ENCODE measurements at places on chromosomes 1 and 21.

DNA sequence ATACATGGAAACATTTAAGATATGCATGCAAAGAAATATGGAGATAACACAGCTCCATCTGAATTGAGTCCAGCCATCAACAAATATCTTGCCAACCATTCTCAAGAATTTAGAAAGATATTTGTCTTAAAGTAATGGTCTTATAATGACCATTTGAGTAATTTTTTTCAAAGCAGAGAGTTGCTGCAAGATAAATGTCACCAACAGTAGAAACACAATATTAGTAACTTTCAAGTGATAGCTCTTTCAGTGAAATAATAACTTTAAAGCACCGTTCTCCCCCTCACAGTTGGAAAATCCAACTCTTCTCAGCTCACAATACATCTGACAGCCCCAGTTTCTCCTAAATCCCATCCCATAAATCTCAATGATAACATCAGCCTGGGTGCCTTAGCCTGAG lies 481.0 kb upstream of the ADAMTS5 start:
- DNase-seq, result no peak

DNA sequence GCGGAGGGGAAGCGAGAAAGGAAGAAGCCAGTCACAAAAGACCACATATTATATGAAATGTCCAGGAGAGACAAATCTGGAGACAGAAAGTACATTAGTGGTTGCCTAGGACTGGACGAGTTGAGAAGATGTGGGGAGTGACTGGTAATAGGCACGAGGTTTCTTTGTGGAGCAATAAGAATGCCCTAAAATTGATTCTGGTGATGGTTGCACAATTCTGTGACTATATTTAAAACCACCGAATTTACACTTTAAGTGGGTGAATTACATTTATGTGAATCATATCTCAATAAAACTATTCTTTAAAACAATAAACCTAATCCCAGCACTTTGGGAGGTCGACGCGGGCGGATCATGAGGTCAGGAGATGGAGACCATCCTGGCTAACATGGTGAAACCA lies 63.1 kb downstream of the ZNF281 start:
- no peak for DNase-seq

GRCh38 chr1:100614570-100614969 lies 76.6 kb downstream of the GPR88 start:
- no peak for DNase-seq

DNA sequence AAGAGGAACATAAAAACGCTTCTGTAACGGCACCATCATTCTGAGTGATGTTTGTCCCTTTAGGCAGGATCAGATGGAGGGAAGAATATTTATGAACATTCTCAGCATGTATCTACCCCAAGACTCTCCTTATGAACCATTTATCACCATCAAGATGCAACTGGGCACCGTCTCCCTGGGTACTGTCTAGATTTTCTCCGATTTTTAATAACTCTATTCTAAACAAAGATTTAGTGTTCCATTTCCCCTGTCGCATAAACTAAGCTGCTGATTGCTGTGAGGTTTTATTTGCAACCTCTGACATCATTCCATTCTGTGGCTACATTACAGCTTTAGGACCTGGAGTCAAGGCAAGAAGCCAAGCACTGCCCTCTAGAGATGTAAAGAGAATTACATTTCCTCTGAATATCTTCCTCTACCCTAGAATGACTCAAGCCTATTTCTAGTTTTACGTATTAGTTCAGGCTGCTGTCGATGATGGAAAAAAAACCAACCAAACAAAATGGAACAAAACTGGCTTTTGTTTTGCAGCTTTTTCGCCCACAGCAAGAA lies 130.1 kb upstream of the MAP1LC3C start:
- no peak for DNase-seq

GRCh38 chr1:200428482-200429205 lies 18.8 kb upstream of the ZNF281 start:
- no peak for DNase-seq

GRCh38 chr1:61956016-61956645 lies 213.9 kb downstream of the PATJ start:
- no peak for DNase-seq

DNA sequence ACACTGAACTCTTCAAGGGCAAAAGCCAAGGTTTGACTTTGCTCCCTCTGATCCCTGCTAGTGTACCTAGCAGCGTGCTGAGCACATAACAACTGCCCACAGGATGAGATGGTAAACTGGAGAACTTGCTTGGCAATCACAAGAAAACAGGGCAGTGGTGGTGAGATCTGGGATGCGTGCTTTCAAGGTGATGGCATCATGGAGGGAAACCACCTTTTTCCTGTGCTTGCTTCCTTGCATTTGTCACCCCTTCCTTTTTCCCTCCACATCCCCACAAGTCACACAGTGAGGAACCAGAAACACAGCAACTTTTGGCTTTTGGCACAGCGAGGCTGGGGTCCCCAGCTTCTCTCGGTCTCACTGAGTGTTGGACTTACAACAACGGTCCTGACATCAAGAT lies 31.4 kb upstream of the BECN2 start:
- no peak for DNase-seq

GRCh38 chr1:22658385-22659163 lies 5.5 kb downstream of the C1QB start:
- DNase-seq, result no peak

- peak; percentile 43 for DNase-seq
These were observed 2.7 kb downstream of the TMEM200B start for GRCh38 chr1:29120947-29121485.

DNA sequence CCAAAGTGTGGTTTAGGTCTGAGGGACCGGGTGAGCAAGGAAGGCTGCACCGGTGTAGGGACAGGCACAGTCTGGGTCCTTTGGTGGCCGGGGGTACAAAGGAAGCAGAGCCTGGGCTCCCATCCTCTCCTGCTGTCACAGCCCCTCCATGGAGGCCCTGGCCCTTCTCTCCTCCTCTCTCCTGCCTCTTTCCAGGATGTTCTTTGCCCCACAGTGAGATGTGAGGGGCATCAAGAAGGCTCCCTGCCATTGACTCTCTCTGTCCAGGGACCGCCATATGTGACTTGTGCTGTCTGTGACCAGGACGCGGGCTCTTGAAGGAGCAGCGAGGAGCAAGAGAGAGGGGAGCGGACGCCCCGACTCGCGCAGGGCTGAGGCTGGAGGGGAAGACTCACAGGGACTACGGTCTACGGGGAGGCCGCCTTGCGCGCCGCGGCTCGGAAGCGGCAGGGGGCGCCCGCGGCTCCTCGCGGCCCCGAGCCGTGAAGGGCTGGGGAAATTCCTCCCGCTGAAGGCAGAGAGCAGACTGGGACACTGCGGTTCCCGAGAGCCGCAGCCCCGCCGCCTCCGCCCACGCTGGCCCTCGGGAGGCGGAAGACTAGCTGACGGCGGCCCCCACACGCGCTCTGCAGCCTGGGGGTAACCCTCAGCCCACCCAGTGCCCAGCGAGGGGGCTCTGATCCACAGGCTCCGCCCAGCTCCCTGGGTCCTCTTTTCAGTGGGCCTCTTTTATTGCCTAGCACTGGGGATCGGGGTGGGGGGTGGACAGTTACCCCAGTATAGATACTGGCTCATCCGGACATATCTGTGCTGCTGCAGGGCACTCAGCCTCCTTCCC lies 40.8 kb downstream of the MAB21L3 start:
- DNase-seq, result peak; percentile 28

Measured in stimulated activated CD8-positive, alpha-beta memory T cell treated with anti-CD3 and anti-CD28 coated beads, Interleukin-4, amount 100 ng/mL, for 1 hour (primary cell).